Fibroblast of lung (primary cell): ENCODE measurements at places on chromosomes 3 and 15.

DNA sequence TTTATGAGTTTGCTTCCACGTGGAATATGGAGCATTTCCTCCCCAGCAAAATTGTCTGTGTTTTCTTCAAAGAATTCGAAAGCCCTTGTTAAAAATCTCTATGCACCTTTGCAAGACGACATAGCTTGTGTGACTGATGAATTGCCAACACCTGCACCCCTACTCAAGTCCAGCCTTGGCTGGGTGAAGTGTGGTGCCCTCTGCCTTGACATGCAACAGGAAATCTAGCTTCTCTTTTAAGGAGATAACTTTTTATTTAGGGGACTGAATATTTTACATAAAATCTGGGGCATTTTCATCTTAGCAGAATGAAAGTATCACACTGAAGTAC is 647 bp downstream of the HMG20A start:
- no peak for DNase-seq

DNA sequence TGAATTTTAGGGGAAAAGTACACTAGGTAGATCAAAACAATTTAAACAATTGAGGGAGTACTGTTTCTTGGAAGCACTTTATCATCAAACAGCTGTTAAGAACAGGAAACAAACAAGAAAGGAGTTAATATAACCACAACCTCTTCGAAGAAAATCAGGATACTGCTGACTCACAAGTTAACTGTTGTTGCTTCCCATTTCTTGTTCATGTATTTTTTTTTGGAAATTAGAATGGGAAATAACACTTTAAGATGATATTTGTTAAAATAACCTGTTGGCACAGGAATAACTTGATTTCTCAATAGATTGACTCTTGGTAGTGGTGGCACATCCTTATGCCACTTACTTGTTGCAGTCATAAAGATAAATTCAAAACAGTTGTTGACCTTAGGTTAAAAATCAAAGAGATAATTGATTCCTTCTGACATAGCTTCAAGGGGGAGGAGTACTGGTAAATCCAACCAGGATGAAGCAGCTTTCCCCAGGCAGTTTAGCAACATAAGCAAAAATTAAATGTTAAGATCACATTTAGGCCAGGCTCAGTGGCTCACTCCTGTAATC is 3.3 kb downstream of the BNIP2 start:
- peak; percentile 28 for DNase-seq

DNA sequence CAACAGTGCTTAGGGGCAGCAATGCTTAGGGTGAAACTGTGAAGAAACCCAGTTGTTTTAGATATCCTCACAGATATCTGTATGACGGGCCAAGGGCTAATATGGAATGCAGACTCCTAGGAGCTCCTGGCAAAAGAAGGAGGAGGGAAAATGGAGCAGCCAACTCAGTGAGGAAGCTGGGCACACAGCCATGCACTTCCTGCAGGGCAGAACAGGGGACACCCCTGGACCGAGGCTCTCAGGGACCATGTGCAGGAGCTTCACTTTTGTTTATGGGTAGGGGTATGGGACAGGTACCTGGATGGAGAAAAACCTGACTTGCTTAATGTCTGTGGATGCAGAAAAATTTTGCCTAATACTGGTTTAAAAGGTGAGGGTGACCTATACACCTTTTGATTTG is 20.2 kb downstream of the NIPA1 start:
- no peak for DNase-seq

DNA sequence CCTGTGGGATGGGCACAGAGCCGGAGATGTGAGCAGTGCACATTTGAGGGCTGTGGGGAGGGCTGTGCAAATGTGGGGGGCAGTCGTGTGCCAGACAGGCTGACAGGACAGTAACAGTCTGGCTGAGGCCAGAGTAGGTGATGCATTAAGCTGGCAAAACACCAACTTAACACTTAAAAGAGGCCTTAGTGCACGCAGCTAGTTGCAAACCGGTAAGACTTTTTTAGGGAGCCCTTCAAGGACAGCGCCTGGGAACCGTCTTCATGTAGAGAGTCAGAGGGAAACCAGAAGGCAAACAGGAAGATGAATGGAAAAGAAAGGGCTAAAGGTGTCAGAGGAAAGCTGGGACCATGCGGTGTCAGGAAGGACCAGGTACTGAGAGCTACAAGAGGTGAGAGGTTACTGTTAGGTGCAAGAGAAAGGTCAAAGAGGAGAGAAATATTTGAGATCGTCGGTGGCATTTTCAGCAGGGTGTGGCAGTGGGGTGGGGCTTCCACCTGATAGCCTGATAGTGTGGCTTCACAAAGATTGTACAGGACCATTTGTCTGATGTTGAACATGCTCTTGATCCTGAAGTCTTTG is 30.0 kb upstream of the CHD2 start:
- DNase-seq, result no peak

DNA sequence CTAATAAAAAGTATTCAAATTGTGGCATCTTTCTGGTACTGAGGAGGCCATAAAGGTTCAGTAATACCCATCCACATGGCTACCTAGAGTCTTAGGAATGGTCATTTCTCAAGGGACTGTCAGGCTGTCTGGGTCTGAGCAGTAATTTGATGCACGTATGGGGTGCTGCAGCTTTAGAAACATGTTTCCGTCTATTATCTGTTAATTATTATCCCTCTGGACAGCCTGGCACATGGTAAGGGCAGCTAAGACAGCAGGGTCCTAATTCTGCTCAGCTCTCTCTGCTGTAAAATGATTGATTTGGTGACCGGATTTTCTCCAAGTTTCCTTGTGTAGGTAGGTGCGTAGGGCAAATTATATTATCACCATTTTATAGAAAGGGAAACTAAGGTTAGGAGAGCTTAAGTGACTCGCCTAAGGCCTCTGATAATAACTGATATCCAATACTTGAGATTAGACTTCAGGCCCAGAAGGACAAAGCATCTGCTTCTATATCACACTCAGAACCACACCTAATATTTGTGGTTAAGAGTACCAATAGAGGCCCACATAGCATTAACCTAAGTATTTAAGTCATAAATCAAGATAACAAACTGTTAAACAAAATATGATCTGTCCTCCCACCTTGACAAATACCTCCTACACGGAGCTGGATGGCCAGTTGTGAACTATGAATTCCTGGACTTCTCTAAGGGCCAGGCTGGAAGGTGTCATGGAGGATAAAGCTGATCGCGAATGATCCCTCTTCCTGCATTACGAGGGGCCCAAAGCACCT is 2.9 kb upstream of the RAP2B start:
- peak; percentile 70 for DNase-seq

- no peak for DNase-seq
Measured at GRCh38 chr3:184756151-184757021, 44.5 kb upstream of the MAGEF1 start.

GRCh38 chr3:43970351-43970750 is 271.3 kb upstream of the TOPAZ1 start:
- no peak for DNase-seq

DNA sequence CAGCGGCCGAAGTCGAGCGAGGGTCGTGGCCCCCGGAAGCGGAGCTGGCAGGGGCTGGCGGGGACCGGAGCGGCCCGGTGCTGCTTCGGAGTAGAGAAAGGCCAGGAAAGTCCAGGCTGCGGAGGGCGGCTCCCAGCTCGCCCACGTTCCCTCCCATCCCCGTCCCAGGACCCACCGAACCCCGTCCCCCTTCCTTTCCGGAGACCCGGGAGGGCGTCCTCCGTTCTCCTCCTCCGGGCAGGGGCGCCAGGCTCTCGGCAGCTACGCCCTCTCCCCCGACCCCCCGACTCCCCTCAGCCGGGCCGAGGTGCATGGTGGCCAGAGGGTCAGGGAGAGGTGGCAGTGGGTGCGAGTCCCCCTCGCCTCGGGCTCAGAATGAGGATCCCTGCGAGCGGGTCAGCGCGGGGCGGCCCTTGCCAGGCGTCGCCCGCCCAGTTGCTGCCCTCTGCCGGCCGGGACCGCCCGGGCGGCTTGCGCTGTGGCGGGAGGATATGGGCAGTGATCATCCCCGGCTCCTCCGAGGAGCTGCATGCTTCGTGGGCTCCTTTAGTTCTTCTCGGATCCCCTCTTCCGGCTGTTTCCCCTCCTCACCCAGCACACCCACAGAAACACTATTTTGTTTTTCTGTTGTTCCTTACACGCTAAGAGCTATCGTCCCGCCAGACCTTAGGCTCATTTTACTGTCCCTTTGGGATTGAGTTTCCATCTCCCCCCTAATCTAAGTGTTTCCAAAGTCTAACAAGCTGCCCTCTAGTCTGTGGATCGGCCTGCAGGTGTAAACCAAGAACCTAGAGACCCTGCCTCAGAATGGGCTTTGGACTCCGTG is 744 bp upstream of the ALDH1A2 start:
- DNase-seq, result peak; percentile 20
